ENCODE measurements at places on chromosomes 12 and 14. TPM values are rescaled to one million over a fixed set of nuclear protein-coding genes. Genes with fewer than 3 reads are reported as not detected.

The PRIMA1 gene
- 1.9 TPM for polyA plus RNA-seq

The GDF3 gene
- 2.9 TPM for polyA plus RNA-seq

The ZNF891 gene
- 0.51 TPM for polyA plus RNA-seq

The ABHD12B gene
- not detected for polyA plus RNA-seq

The BCL11B gene
- polyA plus RNA-seq: 0.24 TPM

The ADCY4 gene
- polyA plus RNA-seq: 45.8 TPM

The HPD gene
- polyA plus RNA-seq: 7.9 TPM

The ESR2 gene
- 6.1 TPM for polyA plus RNA-seq

The TUBA1B gene
- polyA plus RNA-seq: 830 TPM

The HOXC6 gene
- polyA plus RNA-seq: 23.1 TPM

The RECQL gene
- polyA plus RNA-seq: 21.7 TPM

The AMDHD1 gene
- polyA plus RNA-seq: 14.4 TPM

The GYS2 gene
- polyA plus RNA-seq: 0.08 TPM

The VWF gene
- polyA plus RNA-seq: 38.4 TPM

The TTLL5 gene
- polyA plus RNA-seq: 18.6 TPM

The CCDC38 gene
- 0.44 TPM for polyA plus RNA-seq

The LRP1-AS gene
- not detected for polyA plus RNA-seq
